HFFc6 (cell line): ENCODE measurements at places on chromosomes 2 and 18. TPM values are rescaled to one million over a fixed set of nuclear protein-coding genes. Genes with fewer than 3 reads are reported as not detected.

DNA sequence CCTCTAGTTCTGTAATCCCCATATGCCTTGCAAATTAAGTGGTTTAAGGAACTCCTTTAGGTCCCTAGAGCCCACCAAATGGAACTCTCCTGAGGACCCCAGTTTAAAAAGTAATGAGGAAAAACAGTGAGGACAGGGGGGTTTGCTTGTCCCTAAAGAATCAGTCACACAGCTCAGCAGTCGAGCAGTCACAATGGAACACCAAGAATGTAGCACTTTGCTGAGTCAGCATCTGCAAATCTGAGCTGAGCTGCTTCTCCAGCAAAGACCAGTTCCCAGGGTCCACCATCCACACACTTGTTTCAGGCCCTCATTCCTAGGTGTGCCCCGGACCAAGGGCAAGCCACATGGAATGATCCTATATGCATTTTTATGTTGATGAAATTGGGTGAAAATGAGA lies 46.2 kb upstream of the NEDD4L start:
- DNase-seq = no peak

DNA sequence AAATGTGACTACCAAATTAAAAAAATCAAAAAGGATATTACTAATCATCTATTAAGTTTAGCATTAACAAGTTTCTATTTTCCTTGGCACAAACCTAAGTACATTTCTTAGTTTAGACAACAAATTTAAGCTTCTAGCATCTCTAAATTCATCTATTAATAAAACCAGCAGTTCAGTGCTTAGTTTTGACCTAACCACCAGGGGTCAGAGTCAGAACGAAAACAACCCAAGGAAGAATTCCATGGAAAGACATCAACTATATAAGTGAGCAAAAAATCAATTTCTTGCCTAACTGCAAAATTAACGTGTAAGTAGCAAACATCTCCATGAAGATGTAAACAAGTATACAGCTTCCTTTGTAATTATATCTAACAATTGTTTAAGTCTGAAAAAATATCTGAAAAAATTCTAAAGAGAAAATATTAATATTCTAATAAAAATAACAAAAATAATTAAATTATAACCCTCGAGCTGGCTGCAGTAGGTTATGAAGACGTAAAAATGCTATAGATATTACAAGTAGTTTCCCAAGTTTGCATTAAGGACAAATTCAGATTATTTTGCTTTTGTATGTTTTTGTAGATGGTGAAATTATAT lies 83.7 kb downstream of the CERKL start:
- DNase-seq = peak; percentile 44

DNA sequence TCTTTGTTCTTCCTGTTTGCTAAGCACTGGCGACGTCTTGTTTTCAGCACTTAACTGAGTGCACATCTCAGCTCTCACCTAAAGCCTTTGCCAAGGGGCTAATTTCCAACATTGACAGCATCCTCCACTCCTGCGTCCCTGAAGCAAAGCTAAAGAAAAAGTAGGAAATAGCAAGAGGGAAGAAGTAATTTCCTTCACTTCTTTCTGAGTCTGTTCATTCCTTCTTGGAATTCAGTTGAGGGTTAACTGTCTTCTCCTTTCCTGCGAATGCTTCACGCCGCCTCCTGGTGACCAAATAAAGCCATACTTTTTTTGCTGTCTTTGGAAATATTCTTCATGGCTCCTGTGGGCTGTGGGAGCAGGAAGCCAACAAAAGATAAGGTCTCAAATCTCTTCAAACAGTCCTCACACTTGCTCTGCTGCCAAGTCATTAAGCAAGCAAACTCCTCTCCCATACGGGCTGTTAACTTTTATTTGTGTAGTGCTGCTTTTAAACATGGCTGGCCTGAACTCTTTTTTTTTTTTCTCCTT lies 100.9 kb downstream of the DPP10 start:
- peak; percentile 2 for DNase-seq

- no peak for DNase-seq
Measured at GRCh38 chr2:238294393-238295143, 6.2 kb upstream of the PER2 start.

- peak; percentile 98 for DNase-seq
Measured at GRCh38 chr2:238438856-238439849, 12.4 kb downstream of the ASB1 start.

DNA sequence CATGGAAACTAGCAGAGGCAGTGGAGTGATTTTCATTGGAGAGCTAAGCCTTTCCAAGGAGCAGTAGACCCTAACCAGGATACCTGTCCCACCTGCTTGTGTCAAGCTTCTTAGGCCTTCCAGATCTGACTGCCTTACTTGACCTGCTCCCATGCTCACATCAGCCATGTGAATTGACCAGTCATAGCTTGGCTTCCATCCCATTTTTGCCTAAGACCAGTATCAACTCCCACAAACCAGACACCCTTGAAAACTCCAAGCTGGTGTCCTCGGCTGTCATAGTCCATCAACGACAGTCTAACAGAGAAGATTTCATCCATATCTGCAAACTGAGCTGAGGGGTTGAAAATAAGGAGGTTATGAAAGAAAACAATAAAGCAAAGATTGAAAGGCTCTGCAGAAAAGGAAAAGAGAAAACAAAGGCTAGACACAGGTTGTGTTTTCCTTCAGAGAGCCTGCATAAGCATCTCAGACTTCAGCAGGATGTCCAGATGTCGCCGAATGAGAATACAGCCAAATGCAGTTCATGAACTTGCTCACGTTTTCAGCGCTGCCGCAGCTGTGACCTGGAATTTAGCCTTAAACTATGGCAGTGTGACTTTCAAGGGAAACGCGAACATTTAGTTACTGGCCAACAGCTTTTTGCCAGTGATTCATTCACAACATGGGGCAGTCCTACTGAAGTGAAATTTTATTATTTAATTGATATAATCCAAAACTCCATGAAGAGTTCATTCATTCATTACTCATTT lies 868.1 kb upstream of the ID2 start:
- DNase-seq = no peak

The HRH4 gene
- total RNA-seq = not detected in 2 replicates

The VWC2L gene
- not detected in 3 replicates for total RNA-seq

DNA sequence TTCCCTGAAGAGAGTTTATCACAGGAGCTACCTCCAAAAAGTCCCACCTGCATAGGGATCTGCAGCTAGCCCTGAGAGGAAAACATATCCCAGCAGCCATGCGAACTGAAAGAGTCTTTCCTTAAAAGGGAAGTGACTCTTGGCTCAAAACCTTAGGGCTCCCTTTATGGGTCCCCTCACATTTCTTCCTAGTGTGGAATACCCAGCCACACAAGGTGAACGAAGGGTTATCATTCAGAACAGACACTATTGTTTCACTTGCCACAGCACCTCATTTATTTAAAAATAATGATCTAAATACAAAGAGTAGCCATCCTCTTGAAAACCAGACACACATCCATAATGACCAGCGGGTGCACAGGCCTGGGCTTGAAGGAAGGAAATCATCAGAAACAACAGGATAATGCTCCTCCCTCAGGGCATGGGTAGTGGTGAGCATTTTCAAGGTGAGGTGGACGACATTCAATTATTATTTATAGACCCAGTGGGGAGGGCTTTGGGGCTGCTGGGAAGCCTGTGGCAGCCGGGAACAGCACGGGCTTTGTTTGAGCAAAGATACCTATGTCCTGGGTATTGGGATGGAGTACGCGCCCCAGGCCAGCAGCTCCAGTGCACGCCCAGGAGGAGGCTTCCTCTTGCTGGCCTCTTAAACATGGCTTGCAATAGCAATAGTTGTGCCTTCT lies 119.0 kb upstream of the ITGA6 start:
- DNase-seq = no peak

DNA sequence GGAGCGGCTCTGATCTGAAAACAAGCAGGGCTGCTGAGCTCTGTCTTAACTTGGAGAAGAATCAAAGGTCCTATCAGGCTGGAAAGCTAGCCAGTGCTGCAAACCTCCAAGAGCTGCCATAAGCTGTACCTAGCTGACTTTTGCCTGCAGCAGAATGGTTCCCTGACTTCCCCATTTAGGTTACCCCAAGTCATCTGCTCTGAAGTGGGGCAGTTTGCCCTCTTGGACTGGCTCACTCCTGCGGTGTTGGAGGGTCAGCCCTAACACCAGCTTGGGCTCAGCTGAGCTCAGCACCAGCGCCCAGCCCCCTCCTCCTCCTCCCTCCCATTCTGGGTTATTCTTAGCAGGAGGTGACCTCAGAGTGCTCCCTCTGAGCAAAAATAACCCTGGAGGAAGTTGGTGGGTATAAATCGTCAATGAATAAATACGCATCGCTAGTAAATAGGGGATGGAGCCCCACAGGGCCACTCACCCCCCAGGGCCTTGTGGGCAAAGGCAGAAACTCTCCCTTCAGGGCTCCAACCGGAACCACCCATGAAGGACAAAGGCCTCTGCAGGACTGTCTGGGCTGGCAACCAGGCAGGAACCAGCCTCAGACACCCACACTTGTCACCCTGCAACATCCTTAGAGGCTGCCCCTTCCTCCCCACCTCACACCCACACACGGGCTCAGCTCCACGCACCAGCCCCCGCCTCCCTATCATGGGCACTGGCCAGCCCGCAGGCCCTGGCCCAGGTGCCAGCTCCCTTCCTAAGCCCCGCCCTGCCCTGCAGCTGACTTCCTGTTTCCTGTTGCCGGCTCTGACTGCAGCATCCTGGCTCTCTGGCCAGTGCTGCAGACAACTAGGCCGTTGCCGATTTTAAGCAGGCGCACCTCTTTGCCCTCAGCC lies 46.9 kb downstream of the DNMT3A start:
- no peak for DNase-seq

- DNase-seq = peak; percentile 7
Measured at GRCh38 chr2:226334981-226335720, 464.5 kb downstream of the IRS1 start.

The GKN1 gene
- total RNA-seq = not detected in 3 replicates

The LMAN2L gene
- total RNA-seq = 26.2 to 26.5 TPM (median 26.4 TPM) in 3 replicates

DNA sequence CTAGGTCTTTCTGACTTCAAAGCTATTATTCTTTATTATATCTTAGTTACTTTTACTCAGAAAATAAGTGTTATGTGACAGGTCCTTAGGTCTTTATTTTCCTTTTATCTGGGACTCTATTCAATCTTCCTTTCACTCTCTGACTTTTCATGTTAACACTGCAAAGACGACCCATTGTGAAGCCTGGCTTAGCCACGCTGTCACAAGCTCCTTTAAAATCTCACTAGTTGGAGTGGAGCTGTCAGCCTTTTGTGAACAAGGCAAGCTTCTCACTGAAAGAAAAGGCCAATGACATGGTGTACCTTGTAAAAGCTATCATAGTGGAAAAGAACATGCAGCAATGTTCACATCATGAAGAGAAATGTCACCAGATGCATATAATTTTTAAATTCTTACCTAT lies 1130.7 kb upstream of the FAM98A start:
- DNase-seq = no peak

- DNase-seq = peak; percentile 11
Measured at GRCh38 chr2:26245810-26246209, 1.1 kb downstream of the HADHB start.

GRCh38 chr2:38185012-38185491 lies 109.1 kb upstream of the CYP1B1 start:
- DNase-seq = no peak

DNA sequence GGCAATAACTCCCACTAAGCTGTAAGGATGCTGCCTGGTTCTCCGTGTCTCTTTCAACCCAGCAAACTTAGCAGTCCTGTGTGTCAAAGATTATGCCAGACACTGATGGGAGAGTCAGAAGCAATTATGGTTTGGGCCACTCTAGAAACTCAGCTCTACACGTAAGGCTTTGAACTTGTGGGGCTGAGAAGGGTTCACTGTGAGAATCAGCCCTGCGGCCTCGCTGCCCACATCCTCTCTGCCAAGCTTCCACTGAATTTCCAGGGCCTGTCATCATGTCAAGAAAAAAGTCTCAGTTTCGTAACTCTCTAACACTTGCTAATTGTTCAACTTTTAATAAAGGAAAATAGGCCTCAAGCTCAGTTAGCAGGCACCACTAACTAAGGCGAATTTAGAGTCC lies 308.8 kb upstream of the LYPD1 start:
- DNase-seq = no peak

- DNase-seq = no peak
Measured at GRCh38 chr2:202965810-202966460, 48.7 kb upstream of the NBEAL1 start.

- DNase-seq = no peak
Measured at GRCh38 chr2:236819275-236820002, 249.8 kb downstream of the ACKR3 start.

DNA sequence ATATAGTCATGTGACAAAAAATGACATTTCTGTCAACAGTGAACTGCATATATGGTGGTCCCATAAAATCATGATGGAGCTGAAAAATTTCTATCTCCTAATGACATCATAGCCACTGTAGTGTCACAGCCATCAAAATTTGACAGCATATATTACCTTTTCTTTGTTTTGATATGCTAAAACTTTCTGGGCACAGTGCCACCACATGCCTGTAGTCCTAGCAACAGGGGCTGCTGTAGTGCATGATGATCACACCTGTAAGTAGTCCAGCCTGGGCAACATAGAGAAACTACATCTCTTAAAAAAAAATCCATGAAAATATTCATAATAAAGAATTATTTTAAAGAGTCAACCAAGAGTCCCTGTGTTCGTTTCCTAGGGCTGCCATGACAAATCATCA lies 155.5 kb upstream of the SERTAD2 start:
- DNase-seq = no peak

DNA sequence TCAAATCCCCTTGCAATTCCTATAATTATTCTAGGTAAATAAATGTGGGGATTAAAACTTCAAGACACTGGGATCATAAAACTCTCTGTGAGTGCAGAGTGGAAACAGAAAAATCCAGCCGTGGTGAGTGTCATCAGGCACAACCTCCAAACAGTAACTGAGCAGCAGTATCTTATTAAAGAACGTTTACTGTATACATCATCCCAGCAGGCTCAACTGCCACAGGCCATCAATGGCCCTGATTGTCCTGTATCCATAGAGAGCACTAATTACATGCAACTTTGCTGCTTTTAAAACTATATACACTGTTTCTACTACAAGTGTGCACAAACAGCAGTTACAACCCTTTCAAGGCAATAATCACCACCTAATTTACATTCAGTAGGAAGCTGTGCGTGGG lies 23.9 kb downstream of the GAREM1 start:
- DNase-seq = no peak

DNA sequence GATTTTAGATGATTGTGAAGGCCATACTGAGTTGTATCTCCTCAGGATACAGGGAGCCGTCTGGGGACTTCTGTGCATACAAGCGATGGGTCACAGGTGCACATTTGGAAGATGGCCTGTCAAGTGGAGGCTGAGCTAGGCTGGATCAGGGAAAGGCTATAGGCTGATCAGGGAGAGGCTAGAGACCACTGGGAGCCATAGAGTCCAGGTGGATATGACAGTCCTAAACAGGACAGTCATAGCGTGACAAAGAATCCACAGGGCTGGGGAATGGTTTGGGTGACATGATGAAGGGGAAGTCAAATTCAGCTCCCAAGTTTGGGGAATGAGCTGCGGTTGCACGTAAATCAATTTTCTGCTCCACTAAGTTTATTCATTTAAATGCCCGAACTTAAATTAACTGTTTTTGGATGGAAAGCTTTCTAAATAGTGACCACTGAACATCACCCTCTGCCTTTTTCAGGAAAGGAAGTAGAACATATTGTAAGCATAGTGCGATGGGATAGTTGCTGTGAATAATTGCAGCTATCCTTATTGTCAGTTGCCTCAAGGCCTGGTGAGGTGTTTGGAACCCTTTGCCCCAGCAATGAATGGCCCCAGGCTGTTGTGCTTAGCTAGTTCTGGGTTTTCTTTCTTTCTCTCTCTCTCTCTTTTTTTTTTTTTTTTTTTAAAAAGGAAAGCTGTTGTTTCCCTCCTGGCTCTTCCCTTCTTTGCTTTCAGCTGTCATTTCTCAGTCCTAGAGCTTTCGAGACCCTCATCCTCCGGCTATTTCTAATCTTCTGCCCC lies 50.5 kb downstream of the KLHL29 start:
- no peak for DNase-seq

GRCh38 chr18:60667016-60667415 lies 294.4 kb upstream of the MC4R start:
- DNase-seq = no peak

GRCh38 chr2:190695739-190696138 lies 46.9 kb downstream of the NAB1 start:
- DNase-seq = no peak
